SHP77 (cell line): ENCODE measurements at places on chromosomes 4 and X.

- no peak for DNase-seq
These were observed 161.7 kb downstream of the BTC start for GRCh38 chr4:74632634-74633033.

GRCh38 chr4:149999485-150000074, 78.7 kb upstream of the DCLK2 start:
- DNase-seq, result peak; percentile 30

- DNase-seq, result no peak
These were observed 45.6 kb downstream of the TMEM154 start for GRCh38 chr4:152634110-152634760.

DNA sequence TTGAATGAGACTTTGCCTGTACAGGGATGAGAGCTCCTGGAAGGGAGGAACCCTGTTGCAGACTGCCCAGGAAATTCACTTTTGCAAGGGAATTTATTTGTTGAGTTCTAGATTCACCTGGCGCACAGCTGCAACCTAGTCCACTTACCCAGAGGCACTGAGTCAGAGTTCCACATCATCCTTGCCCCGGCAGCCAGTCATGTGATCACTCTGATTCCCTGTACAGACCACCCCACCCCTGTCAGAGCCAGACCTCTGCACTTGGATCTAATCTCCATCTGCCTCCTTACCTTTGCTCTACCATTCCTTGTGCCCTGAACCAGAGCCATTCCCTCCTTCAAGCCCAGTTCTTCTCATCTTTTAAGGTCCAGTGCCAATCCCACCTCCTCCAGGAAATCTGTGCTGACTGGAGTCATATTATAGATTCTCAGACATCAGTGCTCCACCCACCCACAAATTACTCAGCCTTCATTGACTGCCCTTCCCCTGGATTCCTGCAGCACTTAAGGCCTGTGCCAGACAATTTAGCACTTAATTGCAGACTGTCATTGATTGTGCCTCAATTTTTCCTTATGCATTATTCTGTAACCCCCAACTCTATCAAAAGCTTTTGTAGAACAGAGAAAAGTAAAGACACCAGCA, 84.1 kb upstream of the MAGEA4 start:
- DNase-seq, result no peak

GRCh38 chrX:40996886-40997530, 88.2 kb upstream of the USP9X start:
- DNase-seq, result no peak

- DNase-seq, result no peak
These were observed 592.5 kb upstream of the GRIA3 start for GRCh38 chrX:122591546-122591945.

DNA sequence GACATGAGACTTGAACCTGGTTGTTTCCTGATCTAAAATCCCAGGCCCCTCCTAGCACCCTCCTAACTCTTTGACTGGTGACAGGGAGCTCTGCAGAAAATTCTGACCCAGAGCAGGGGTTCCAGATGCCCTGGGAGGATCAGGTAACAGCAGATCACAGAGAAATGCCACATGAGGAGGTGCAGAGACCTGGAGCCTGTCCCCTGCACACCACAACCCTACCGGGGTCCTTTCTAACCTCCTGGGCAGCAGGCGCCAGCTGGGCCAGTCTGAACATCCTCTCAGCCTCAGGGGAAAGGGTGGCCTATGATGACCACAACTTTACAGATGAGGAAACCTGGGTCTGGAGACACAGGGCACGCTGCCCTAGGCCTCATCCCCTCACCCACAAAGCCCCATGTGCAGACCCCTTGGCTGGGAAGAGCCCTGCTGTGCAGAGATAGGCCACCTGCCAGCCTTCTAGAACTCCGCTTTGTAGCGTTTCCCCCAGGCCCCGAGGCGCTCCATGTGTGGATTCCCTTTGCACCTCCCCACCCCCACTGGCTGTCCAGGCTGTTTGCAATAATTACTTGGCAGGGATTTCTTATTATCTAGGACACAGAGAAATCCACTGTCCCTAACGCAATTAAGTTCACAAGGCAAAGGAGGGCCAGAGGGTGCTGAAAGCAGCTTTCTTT, 36.5 kb downstream of the WDR1 start:
- no peak for DNase-seq
